ENCODE measurements at places on chromosomes 3 and 15.

GRCh38 chr3:100641471-100642032 lies 32.2 kb downstream of the ADGRG7 start:
- no peak for DNase-seq

DNA sequence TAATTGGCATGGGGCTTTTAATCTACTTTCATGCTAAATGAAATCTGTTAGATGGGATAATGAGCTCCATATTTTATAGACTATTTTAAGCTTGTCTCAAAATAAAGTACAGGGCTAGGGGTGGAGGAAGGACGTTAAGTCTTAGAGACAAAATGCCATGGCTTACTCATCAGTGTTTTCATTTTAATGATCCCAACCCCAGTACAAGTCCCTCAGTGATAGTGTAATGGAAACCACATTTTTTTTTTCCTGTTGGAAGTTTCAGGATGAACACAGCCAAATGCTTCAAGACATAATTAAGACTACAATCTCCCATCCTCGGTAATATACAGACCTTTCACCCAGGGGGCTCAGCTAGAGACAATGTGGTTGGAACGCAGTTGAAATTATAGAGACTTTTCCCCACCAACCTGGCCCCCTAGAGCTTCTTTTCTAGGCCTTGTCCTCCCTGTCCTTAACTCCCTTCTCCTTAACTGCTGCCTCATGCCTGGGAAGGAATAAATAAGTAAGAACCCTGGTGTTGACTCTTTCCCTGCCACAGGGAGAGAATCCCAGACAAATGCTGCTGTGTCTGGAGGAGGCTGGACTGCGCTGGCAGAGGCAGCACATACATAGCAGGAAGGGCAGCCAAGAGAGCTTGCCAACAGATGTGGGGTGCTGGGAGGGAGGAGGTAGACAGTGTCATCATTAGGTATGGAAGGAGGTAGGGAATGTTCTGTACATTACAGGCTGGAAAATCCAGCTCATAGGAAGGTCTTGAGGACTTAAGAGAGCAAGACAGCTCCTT lies 115.4 kb upstream of the ROPN1 start:
- no peak for DNase-seq

DNA sequence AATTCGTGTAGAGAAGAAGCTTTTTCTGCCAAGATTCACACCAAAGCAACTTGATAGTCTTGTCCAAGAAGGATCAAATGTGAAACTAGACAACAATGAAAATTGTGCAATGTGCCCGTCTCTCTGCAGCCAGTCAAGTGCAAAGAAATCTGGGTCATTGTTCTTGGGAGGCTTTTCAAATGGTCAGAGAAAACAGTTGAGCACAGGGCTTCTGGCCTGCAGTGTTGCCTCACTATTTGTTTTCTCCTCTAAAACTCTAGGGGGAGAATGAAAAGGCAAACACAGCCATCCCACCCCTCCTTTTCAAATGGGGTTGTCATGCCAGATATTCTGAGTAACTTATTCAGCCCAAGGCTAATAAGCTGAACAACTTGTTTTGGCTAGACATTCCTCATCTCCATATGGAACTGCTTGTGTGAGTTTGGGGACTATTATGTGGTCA lies 417.6 kb upstream of the CDIN1 start:
- DNase-seq = no peak

DNA sequence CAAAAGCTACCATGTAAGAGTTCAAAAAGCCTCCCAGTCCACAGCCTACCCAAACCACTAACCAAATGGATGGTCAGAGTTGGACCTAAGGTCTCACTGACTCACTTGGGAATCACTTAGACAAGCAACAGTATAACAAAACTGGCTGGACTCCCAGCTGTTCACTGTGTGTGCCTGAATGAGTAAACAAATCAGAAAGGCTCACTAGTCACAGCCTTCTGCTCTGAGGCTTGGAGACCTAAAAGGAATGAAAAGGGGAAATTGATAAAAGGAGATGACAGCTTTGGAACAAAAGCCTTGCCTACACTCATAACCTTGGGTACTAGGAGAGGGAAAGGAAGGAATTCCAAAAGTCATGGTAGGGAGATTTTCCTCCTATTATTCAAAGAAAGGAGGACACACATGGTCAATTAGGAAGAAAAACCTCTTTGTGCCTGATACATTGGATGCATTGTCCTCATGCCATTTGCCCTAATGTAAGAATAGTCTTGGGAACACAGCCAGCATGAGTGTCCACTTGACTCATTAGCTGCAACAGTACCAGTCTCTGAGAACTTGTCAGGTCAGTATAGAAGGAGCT lies 92.3 kb downstream of the FRMD5 start:
- no peak for DNase-seq

DNA sequence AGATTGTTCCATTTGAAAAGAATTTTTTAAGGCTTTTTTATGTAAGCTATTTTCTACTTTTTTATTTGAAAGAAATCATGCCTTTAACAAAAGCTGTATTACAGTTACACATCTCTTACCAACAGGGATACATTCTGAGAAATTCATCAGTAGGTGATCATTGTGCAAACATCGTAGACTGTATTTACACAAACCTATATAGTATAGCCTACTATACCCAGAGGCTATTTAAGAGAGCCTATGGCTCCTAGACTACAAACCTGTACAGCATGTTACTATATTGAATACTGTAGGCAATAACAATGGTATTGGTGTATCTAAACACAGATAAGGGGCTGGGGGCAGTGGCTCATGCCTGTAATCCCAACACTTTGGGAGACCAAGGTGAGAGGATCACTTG lies 43.1 kb downstream of the PEAK1 start:
- DNase-seq = no peak

DNA sequence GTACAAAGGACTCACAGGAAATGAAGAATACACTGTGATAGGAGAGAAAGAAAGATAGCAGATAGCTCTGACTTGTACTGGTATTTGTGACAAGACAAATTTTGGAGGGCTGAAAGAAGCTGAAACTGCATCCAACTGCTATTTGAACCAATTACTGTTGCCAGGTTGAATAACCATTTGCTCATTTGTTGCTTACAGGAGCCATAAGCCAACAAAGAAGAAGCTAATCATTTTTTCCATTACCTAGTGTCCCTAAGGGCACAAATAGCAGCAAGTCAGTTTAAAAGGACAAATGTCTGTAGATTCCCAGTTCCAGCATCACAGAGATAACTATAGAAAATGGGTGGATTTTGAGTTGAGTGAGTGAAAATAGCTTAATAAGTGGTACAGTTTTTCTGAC lies 376.9 kb upstream of the ARPP21 start:
- DNase-seq = no peak

Data from stimulated activated naive CD8-positive, alpha-beta T cell treated with anti-CD3 and anti-CD28 coated beads, Interleukin-15, Interleukin-2, amounts not matched to agents 100 U/mL and 50 U/mL, for 24 hours (primary cell).